ENCODE measurements at places on chromosomes 4 and X.

- DNase-seq = no peak
Measured at GRCh38 chrX:5549512-5549911, 679.2 kb downstream of the NLGN4X start.

GRCh38 chrX:154749856-154750255 is 1.0 kb downstream of the GAB3 start:
- no peak for DNase-seq

- DNase-seq = peak; percentile 84
Measured at GRCh38 chr4:146243141-146243882, 29.0 kb downstream of the REELD1 start.

GRCh38 chrX:16807548-16807947 is 21.3 kb downstream of the TXLNG start:
- no peak for DNase-seq

GRCh38 chrX:126886997-126887396 is 67.5 kb downstream of the PRR32 start:
- DNase-seq = no peak

- DNase-seq = no peak
Measured at GRCh38 chr4:28386776-28387175, 1526.1 kb downstream of the STIM2 start.

DNA sequence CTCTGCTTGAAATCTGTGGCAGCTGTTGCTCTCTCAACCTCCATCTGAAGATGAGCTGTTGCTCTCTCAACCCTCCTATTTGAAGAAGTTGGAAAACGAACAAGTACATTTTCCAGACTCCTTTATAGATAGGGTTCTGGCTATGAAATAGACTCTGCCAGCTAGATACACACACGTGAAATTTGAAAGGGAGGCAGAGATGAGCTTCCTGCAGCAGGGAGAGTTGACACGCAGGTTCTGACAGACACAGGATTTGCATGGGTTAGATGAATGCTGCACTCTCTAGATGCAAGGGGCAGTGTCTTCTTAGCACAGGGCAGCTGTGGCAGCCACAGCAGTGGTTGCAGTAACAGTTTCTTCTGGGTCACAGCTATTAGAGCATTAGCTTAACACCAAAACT is 8.0 kb upstream of the PYURF start:
- no peak for DNase-seq

DNA sequence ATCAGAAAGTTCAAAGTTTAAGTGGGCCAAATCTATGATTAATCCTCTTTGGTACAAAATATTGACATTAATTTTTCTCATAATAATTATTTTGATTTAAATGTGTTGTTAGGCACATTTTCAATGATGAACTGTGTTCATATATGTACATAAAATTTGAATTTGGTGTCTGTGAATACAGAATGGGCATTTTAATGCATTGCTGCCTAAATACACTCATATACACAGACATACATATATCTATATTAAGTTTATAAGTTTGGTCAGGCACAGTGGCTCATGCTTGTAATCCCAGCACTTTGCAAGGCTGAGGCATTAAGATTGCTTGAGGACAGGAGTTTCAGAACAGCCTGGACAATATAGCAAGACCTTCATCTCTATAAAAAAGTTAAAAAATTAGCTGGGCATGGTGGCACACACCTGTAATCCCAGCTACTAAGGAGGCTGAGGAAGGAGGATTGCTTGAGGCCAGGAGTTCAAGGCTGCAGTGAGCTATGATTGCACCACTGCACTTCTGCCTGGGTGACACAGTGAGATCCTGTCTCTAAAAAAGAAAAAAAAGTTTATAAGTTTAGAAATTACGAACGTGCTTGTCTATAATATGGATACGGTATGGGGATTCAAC is 12.3 kb upstream of the BMP2K start:
- no peak for DNase-seq

GRCh38 chr4:181968371-181968770 is 274.8 kb upstream of the TENM3 start:
- DNase-seq = no peak

GRCh38 chr4:37889849-37890800 is 759 bp upstream of the TBC1D1 start:
- no peak for DNase-seq

GRCh38 chrX:37906357-37906756 is 59.0 kb upstream of the DYNLT3 start:
- DNase-seq = no peak

- DNase-seq = peak; percentile 25
Measured at GRCh38 chrX:68685685-68686084, 38.2 kb downstream of the STARD8 start.

DNA sequence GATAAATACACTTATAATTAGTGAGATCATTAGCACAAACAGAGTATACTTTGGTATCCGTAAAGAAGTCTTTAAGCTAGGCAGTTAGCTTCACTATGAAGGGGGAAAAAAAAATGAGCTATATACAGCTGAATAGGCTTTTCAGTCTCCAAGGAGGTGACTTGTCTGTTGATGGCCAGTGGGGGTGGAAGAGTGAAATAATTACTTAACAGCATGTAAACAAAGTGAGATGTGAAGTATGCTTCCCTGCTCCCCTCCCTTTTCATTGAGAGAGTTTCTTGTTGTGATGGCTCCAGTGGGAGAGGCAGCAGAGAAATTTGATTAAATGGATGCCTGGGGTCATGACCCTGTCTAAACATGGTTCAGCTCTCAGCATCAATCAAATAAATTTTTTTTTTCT is 180.9 kb downstream of the DACH2 start:
- no peak for DNase-seq

- DNase-seq = no peak
Measured at GRCh38 chr4:155304375-155304774, 72.4 kb downstream of the MAP9 start.

DNA sequence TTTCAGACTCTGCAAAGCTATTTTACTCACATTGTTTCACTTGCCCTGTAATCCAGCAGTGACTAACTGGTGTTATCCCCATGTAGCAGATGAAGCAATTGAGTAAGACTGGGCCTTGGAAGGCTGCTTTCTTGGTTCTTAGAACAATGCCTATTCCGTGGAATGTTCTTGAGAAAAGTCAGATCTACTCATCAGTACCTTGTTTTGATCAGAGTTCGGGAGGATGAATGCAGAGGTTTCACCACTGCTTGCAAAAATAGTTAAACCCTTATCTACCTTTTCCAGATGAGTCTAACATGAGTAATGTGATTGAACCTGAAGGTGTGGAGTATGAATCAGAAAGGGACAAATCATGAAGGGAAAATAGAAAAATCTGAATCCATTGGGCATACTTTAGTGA is 1.8 kb downstream of the MAOB start:
- no peak for DNase-seq

DNA sequence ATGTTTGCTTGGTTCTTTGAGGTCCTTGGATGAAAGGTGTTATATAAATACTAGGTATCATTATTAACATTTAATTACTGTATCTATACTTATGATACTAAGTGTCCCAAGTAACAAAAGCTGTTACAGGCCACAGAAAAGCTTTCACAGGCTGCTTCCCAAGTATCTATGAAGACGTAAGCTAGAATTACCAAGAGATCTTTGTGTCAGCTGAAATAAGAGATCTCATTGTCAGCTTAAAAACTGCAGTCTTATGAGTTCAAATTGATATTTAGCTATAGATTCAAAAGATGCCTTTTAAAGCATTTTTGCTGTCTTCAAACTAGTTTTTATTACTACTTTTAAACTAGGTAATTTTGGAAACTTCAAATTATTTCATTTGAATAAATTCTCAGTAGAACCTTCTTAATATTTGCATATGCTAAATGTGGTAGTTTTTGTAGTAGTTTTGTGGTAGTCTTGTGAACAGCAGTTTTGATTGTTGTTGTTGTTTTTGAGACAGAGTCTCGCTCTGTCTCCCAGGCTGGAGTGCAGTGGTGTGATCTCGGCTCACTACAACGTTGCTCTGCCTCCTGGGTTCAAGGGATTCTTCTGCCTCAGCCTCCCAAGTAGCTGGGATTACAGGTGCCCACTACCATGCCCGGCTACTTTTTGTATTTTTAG is 170.0 kb upstream of the RPL34 start:
- DNase-seq = no peak

DNA sequence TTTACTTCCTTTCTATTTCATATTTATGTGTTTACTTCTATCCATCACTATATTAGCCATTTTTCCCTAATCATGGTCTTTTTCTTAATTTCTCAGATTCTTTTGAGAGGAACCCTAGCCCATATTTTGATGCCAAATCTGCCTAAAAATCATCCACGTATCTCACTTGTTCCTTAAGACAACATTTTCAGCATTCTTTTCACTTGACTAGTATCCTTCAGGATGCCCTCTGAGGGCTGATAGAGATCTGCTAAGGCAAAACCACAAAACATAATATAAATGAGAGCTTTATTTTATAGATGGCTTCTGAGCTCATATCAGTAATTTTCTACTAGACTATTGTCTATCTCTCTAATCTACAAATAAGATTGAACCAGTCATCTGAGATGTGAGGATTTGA is 341.9 kb downstream of the GPM6A start:
- no peak for DNase-seq

- no peak for DNase-seq
Measured at GRCh38 chr4:92184566-92184965, 119.2 kb upstream of the GRID2 start.

DNA sequence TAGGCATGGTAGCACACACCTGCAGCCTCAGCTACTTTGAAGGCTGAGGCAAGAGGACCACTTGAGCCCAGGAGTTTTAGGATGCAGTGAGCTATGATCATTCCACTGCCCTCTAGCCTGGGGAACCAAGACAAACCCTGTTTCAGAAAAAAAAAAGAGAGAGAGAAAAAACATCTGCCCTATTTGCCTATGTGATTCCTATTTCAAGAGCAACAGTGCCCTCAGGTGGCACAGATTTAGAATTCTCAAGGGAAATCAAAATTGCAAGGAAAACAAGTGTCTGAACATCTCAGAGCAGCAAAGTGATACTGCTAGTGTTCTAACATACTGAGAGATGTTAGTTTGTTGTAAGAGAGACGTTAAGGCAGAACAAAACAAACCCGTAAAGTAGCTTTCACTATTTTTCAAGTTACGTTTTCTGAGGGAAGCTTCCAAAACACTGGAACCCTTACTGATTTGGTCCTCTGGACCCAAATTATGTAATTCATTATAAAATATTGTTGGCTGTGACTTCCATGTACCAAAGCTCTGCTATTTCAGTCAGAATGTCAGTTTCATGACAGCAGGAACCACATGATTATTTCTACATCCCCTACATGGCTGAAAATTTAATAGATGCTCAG is 7.9 kb downstream of the BDH2 start:
- DNase-seq = peak; percentile 46

DNA sequence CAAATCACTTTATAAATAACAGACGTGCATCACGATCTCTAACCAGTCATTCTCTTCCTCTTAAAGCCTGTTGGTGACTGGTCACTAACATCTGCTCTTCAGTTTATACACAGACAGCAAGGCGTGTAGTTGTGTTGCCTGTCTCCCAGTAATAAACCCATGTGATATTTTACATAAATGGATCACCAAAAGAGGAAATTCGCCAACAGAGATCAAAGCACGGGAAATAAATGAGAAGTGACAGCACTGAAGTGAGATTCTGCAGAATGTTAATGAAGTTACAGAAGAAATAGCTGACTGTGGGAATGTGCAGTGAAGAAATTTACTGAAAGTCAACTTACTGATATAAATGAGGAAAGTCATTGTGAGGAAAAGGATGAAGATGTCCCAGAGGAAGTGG is 47.0 kb downstream of the AFF1 start:
- no peak for DNase-seq

GRCh38 chrX:119459181-119459580 is 9.1 kb upstream of the SLC25A5 start:
- DNase-seq = no peak

DNA sequence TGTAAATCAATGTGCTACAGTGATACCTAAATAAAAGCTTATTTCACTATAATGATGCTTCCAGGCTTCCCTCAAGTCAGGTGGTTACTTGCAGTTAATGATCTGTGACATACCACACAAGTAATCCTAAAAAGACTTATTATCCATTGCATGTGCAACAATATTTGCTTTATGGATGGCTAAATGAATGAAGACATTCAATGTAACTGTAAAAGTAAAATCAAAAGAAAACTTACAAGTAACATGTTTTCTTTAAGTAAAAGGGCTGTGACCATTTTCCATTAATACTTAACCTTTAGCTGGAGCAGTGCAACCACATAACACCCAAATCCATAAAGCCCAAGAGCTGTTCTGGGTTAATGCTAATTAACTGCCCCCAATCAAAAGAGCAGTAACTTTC is 42.6 kb downstream of the RAB28 start:
- DNase-seq = no peak

GRCh38 chr4:141037446-141037845 is 95.8 kb downstream of the RNF150 start:
- no peak for DNase-seq

GRCh38 chrX:45614853-45615252 is 414.2 kb upstream of the DIPK2B start:
- no peak for DNase-seq

GRCh38 chr4:184190711-184191110 is 27.0 kb downstream of the ENPP6 start:
- DNase-seq = no peak

DNA sequence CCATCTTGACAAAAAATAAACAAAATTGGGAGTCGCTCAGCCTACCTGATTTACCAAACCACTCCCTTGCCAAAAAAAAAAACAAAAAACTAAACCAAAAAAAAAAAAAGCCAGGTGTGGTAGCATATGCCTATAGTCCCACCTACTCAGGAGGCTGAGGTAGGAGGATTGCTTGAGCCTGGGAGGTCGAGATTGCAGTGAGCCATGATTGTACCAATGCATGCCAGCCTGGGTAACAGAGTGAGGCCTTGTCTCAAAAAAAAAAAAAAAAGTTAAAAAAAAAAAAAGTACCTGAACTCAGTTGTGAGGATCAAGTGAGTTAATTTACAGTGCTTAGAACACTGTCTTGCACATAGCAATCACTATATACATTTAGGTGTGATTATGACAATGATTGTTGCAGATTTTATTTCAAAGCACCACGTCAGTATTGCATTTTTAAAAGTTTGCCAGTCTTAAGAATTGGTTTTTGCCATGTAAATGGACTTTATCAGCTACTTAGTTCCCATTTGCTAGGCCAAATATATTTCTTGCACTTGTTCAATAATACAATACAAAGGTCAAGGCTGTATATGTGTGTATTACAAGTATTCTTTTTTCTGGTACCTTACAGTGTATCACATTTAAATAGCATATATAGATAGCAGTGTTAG is 4.6 kb downstream of the NUDT9 start:
- no peak for DNase-seq

- DNase-seq = no peak
Measured at GRCh38 chrX:3743801-3744439, 30.5 kb upstream of the PRKX start.

- DNase-seq = no peak
Measured at GRCh38 chr4:99361268-99361898, 8.8 kb upstream of the ADH1C start.

- no peak for DNase-seq
Measured at GRCh38 chr4:8861576-8862295, 9.9 kb downstream of the HMX1 start.

All from GM20000 (cell line).